Activated CD4-positive, alpha-beta T cell treated with anti-CD3 and anti-CD28 coated beads, Interleukin-2, amount 50 U/mL, for 24 hours (primary cell): ENCODE measurements at places on chromosomes 16 and 17.

GRCh38 chr17:12133183-12133582 lies 112.5 kb downstream of the MAP2K4 start:
- DNase-seq = no peak

DNA sequence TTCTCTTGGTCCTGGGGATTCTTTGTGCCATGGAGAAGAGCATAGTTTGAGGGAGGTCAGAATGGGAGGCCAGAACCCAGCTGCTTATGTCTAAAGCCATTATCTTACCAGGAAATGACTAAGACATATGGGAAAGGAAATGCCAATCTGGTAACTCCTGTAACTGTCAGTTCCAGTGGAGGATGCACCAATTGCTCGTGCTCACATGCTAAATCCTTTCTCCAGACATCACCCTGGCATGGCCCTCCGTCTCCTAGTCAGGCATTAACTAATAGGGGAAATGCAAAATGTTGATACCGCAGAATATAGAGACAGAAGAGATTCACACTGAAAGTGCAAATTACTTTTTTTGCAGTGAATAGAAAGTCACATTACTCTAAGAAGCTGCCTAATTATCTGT lies 255.6 kb upstream of the HSBP1 start:
- no peak for DNase-seq

GRCh38 chr16:15798671-15799070 lies 58.2 kb downstream of the MYH11 start:
- no peak for DNase-seq

DNA sequence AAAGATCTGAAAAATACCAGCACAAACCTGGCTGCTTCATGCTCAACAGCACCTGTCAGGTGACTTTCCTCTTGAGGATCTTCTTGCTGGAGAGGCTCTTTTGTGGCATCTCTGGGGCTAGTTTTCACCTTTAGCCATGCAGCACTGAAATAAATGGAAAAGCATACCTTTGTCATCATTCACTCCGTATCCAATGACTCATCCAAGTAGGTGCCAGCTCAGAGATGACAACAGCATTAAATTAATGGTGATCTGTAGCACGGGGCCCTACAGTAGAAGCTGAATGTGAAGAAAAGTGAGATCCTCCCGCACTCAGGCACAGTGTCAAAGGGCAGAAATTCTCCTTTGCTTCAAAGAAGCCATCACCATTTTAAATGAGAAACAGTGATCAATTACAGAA lies 32.2 kb downstream of the KIAA0753 start:
- no peak for DNase-seq

DNA sequence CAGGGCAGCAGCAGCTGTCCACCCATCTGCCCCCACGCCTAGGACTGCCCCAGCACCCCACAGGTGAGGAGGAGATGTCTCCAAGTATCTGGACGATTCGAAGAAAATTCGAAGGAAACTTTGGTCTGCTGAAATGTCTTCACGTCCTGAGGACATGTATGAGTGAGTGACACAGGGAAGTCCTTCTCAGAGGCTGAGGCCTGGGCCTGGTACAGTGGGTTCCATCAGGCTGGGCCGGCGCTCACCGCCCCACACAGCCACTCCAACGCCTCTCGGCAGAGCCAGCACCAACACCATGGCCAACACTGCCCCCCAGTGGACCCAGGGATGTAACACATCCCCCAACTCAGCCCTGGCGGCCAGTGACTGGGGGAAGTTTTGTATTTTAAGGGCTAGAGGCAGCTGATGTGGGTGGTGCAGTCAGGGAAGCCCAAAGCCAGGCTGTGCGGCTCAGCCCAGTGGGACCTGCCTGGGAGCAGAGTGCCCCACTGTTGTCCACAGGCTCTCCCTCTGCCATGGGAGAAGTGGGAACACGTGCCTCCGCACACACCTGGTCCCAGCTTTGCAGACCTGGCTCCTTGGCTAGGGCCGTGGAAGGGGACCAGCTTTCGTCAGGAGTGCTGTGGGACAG lies 55.8 kb upstream of the FASN start:
- peak; percentile 73 for DNase-seq

- DNase-seq = no peak
These were observed 22.5 kb downstream of the SLC38A10 start for GRCh38 chr17:81272616-81273015.

GRCh38 chr16:30581457-30581856 lies 4.0 kb downstream of the ZNF785 start:
- DNase-seq = no peak

DNA sequence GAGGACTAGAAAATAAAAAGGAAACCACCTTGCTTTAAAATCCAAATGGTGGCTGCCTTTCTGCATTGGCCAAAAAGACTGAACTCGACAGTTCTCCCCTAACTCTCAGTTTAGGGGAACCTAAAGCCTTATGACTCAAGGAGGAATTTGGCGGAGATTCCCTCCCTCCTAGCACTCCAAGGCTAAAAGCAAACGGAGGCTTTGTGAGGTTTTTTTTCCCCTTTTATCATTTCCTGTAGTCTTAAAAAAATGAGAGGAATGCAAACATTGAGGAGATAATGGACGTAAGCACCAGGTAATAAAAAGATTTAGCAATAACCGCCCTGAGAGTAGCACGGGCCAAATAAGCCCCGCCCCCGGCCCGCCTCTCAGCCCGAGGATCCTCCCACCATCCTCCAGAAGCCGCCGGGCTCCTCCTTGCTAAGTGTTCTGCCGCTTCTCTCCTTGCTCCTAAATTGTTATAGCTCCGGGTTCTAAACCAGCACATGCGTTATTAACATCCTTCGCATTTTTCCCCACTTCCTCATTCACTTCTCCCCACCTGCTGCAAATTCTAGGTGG lies 5.8 kb upstream of the KIFC3 start:
- DNase-seq = peak; percentile 27

- DNase-seq = no peak
These were observed 460.2 kb downstream of the KIF2B start for GRCh38 chr17:54282886-54283285.

DNA sequence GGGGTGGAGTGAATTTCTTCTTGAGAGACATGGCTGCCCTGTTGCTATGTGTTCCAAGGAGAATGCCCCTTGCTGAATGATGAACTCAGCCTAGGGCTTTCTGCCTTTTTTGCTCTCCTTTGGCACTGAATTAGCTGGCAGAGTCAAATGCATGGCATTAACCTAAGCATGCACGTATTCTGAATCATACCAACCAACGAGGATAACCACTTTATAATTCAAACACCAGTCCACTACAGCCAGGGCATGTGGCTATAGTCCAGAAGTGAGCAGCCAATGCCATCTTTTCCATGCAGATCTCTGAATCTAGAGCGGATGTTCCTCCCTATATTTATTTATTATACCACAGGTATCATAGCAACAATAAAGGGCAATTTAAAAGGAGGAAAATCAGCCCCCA lies 15.7 kb downstream of the TMIGD1 start:
- no peak for DNase-seq

DNA sequence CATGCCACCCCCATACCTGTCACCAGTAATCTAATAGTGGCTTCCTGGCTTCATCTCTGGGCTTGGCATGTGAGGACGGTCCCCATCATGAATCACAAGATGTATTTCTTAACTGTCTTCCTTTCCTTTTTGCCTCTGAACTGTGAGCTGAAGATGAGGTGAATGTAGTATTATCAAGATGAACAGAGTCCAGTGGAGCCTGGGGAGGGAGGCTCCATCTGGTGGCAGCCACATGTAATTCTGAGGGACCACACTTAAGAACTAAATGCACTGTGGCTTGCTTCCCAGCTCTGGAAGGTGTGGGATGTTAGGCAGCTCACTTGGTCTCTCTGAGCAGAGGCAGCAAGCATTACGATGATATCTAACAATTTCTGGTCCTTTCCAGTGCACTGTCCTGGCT lies 354.9 kb upstream of the ASIC2 start:
- DNase-seq = no peak

DNA sequence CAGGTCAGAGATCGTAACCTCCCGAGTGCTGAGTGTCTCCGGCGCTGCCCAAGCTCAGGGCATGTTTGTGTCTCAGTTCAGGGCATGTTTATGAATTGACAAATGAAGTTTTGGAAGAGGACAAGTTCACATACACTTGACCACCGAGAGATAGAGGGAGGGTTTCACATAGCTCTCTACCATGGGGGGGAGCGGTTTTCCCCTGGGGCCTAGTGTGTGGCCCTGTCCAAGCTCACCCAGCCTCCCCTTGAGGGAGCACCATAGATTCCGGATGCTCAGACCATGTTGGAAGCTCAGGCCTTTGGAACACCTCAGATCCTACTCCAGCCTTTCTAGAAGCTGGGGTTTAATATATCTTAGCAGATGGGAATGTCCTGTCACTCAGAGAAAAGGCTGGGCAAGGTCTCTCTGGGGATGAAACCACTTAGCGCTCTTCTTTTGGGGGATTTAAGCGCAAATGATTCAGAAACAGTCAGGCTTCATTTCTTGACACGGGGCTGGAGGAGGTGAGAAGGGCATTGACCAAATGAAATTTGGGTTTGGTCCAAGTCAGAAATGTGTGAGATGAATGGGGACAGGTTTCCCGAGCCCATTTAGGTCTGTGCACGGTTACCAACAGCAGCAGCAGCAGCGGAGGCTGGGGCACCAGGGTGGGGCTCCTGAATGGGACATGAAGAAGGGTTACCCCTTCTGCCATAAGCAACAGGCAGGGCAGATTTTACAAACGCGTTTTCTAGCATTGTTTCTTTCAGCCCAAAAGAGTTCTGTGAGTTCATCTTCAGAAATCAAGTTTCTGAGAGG lies 96.6 kb downstream of the METRNL start:
- DNase-seq = no peak

GRCh38 chr17:75047398-75048098 lies 523 bp downstream of the KCTD2 start:
- no peak for DNase-seq

DNA sequence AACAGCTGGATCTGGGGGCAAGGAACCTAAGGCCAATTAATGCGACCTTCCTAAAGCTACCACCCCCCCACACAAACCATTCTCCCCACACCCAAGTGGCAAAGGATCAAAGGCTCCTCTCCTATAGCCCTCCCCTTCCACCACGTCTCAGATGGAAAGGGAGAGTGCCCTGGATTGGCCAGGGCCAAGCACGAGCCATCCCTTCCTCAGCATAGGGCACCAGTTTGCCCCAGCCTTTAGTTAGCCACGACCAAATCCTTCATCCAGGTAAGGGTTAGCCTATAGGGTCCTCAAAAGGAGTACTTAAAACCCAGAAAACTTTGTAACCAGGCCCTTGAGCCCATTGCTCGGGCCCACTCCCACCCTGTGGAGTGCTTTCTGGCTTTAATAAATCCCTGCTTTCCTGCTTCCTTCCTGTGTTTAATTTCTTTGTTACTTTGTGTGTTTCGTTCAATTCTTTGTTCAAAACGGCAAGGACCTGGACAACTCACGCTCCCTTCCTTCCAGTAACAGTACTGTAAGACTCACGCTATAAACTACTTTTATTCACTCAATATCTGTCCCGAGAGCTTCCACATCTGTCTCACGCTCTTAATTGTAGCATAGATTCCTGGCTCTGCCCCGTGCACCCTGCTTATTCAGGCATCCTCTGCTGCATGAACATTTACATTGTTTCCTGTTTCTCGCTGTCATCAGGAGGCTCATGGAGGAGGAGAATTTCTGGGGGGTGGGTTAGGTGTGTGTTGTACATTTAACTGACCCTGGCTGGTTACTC lies 62.3 kb downstream of the TNFRSF13B start:
- no peak for DNase-seq

DNA sequence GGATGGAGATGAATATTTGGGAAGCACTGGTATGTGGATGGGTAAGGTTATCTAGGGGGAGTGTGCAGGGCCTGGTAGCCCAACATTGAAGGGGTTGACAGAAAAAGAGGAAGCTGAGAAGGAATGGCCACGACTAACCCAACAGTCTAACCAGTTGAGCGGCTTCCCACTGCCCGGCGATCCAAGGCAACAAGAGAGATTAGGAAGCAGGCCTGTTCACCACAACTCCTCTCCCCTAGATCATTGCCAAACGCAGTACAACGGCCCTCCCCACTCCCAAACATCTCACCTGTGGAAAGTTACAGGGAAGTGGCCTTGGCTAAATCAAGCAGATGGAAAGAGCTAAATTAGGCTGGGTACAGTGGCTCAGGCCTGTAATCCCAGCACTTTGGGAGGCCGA lies 11.2 kb upstream of the RANGRF start:
- no peak for DNase-seq

DNA sequence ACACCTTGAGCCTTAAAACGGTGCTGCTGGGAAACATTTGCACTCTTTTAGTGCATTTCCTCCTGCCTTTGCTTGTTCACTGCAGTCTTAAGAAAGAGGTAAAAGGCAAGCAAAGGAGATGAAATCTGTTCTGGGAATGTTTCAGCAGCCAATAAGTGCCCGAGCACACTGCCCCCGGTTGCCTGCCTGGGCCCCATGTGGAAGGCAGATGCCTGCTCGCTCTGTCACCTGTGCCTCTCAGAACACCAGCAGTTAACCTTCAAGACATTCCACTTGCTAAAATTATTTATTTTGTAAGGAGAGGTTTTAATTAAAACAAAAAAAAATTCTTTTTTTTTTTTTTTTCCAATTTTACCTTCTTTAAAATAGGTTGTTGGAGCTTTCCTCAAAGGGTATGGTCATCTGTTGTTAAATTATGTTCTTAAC lies 4.4 kb downstream of the SOX9 start:
- DNase-seq = no peak

- no peak for DNase-seq
These were observed 264.9 kb upstream of the SDK2 start for GRCh38 chr17:73909186-73909585.

- no peak for DNase-seq
These were observed 1.7 kb downstream of the ZNF267 start for GRCh38 chr16:31875112-31875803.

DNA sequence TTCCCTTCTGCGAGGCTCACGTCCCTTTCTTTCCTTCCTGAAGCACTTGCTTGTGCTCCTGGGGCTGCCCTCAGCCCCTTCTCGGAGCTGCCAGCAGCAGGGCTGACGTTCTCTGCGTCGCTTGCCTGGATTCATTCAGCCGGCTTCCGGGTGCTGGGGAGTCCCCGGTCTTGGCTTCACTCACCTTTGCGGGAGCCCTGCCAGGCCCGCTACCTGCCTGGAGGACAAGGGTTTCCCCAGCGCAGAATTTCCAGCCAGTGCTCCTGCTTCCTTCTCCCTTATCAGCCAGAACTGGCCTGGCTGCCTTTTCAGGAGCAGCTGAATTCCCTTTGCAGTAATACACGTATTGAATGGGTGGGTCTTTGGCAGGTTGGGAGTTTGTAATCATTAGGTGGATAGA lies 22.1 kb upstream of the IL17C start:
- DNase-seq = no peak

GRCh38 chr17:78231991-78232858 lies 794 bp downstream of the TMEM235 start:
- DNase-seq = no peak

DNA sequence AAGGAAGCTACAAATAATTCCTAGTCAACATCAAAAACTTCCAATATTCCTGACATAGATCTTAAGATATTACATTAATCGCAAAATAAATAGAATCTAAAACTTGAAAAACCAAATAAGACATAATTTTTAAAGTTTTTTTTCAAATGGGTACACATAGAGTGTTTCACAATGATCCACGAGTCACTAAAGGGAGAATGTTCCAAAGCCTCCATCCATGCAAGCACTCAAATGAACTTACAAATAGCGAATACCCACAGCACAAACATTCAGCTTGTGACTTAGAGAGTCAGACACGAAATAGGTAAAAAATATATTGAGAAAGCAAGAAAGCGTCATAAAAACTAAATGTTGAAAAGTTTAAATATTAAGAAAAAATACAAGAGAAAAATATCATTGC lies 65.7 kb downstream of the CEP112 start:
- DNase-seq = no peak
